ENCODE measurements at places on chromosomes 12 and 14.
A peak's percentile ranks its signal among the peaks of the same experiment; 100 is the strongest.

- DNase-seq: no peak
These were observed 99.2 kb downstream of the BEGAIN start for GRCh38 chr14:100488057-100488456.

DNA sequence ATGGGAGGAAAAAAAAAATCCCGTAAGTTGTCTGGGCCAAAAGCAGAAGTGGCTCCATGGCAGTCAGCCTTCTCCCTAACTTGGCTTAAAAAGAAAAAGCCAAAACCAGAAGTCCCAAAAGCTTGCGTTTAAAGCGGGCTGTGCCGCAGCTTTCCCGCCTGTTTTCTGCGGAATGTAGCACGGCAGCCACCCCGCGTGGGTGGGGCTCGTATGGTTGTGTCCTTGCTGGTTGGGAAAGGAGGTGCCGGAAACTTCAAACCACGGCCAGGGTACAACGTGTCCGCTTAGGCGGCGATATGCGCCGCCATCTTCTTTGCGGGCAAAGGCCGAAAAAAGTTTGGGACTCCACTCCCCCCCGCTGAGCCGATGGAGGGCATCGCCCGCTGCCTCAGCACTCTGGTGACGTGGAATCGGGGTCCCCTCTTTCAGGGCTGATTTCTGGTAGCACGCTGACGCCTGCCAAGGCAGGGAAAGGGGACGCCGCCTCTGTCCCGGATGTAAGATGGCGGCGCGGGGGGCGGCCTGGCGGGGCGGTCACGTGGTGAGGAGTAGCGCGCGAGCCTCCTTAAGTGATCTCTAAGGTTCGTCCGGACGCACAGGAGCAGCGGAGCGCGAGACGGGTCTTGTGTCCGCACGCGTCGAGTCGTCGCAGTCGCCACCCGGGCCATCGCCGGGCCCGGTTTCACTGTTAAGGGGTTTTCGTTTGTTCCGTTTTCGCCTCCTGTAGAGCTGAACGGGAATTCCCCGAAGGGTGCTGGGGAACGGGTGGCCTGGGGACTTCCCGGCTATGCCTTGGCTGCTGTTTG, 135.8 kb downstream of the MON2 start:
- peak; percentile 91 for DNase-seq

GRCh38 chr12:8453021-8453513, 2.7 kb upstream of the CLEC6A start:
- DNase-seq: peak; percentile 15

DNA sequence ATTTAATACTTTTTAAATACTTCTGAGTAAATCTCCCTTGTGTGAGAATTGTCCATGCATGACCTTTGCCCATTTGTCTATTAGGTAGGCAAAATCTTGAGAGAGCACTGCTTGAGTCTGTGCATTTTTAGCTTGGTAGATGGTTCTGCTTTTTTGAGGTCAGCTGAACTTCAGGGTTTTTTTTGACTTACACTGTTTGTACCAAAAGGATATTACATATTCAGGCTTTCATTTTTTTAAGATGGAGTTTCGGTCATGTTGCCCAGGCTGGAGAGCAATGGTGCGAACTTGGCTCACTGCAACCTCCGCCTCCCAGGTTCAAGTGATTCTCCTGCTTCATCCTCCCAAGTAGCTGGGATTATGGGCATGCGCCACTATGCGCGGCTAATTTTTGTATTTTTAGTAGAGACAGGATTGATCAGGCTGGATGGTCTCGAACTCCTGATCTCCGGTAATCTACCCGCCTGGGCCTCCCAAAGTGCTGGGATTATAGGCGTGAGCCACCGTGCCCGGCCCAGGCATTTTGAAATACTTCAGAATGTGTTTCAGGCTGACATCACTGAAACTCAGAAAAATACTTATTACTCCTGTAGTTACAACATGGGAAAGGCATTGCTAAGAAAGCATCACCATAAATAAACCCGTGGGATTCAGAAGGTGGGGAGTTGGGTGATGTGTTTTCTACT, 11.1 kb downstream of the RASSF3 start:
- DNase-seq: no peak

- peak; percentile 25 for DNase-seq
These were observed 911.7 kb upstream of the TMEM132C start for GRCh38 chr12:127355061-127355841.

- DNase-seq: peak; percentile 2
These were observed 70.6 kb downstream of the IFT43 start for GRCh38 chr14:76056128-76056527.

All from kidney tubule cell (primary cell).